NCI-H1105 (cell line): ENCODE measurements at places on chromosomes 5 and 9.
A peak's percentile ranks its signal among the peaks of the same experiment; 100 is the strongest.

DNA sequence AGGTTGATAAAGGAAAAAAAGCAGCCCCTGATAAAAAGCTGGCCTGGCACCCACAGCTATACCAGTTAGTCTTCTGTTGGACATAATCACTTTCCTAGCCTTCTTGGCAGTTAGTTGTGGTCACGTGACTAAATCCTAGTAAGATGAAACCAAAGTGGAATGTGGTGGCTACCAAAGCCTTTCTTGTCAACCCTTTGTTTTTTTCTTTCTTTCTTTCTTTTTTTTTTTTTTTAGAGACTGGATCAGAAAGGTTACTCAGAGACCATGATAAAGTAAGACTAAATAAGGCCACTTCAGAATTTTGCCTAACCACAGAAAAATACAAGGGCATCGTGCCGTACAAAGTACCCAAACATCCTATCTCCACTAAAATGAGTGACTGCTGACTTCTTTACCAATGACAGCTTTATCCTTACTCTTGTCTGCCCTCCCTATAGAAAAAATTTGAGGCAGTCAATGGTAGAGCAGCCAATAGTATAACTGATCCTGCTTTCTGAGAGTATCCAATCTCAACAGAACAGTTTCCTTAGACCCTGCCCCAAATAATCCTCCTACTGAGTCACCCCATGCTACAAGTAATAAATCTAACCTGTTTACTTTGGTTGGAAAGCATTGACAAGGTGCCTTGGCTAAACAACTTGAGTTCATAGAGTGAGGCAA lies 14.2 kb upstream of the KIF27 start:
- peak; percentile 46 for DNase-seq

- no peak for DNase-seq
These were observed 87.4 kb downstream of the CAMSAP1 start for GRCh38 chr9:135819905-135820304.

DNA sequence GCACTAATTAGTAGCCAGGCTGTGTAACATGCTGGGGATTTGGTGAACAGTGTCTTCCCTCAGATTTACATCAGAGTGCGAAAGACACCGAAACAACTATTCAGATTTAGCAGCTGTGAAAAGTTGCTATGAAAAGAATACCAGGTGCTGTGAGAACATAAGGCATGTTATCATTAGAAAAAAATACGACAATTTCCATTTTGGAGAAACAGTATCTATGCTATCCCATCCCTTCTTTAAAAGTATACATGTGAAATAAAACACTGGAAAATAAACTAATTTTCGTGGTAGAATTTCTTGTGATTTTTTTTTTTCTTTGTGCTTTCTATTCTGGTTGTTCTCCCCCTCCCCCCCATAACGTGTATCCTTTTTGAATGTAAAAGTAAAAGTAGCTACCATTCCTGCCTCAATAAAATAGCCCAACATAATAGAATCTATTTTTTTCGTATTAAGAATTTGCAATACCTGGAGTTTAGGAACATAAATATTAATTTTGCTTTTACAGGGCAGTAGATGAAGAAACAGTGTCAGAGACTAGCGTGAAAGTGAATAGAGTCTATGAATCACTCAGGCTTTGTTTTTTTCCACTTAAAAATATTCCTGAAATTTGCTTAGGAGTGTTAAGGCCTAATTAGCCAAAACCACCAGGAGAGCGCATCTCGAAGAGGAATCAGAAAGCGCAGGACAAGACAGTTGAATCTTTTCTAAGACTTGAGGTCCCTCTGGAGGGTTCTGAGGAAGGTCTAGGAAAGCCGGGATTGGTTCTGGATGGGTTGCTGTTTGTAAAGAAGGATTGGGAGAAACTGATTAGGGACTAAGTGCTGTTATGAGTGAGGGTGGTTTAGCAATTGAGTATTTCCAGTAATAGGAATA lies 813 bp upstream of the SLU7 start:
- DNase-seq: no peak

- DNase-seq: no peak
These were observed 8.3 kb downstream of the ZNF483 start for GRCh38 chr9:111533099-111533790.

- DNase-seq: no peak
These were observed 77.5 kb downstream of the HSPA4 start for GRCh38 chr5:133129289-133129688.

DNA sequence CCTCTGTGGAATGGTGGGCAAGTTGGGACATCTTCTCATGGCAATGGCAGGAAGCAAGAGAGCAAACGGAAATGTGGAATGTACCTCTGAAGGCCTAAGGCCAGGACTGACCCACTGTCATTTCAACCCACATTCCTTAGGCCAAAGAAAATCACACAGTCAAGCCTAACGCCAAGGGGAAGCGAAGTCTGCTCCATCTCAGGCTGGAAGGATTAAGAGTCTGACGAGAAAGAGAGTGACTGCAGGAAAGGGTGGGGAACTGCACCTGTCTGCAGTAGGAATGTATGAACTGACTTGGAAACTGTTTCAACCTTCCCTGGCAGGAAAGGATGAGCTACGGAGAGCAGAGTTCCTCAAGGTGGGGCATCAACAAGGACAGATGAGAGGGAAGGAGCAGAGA lies 90.2 kb upstream of the TAS2R1 start:
- no peak for DNase-seq

DNA sequence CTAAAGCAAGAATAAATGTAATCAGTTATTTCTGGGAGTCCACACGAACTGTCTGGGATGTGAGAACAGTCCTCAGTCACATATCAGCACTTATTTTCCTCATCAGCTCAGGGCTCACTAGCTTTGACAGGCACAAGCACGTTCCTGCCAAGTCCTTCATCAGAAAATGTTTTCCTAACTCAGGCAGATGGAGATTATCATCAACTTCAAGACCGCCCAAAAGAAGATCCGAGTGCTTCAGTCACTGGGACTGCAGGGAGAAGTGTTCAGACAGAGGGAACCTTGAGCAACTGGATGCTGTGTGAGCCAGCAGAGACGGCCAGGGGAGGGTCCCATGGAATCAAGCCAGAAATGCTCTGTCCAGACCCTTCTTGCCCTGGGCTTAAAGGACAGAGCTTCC lies 189.4 kb downstream of the NXNL2 start:
- no peak for DNase-seq

- no peak for DNase-seq
These were observed 1203.2 kb downstream of the CDH12 start for GRCh38 chr5:21649969-21650368.

- no peak for DNase-seq
These were observed 178.1 kb downstream of the TMEM161B start for GRCh38 chr5:88090506-88090905.

DNA sequence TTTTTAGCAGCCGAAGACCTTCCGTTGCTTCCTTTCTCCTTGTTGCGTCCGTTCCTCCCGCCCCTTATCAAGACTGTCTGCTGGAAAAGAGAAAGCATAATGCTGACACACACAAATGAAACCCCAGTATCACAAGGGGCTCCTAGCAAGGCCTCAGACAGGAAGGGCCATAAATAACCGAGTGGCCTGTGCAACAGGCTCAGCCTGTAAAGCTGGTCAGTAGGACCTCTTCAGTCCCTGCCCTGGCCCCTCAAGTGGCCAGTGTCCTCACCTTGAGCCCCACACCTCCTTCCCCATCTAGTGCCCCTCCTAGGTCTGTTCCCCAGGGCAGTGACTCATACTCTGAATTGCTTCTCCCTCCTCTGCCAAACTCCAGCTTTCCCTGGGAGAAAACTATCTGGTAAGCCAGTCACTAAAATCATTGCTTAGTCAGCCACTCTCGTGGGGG lies 174.6 kb upstream of the IL12B start:
- DNase-seq: no peak

GRCh38 chr9:128192601-128193371 lies 1.4 kb upstream of the CIZ1 start:
- peak; percentile 77 for DNase-seq

- DNase-seq: no peak
These were observed 1.1 kb downstream of the HSPA9 start for GRCh38 chr5:138573949-138574670.

- DNase-seq: no peak
These were observed 119.3 kb downstream of the SSBP2 start for GRCh38 chr5:81631621-81632020.

GRCh38 chr5:83034036-83034435 lies 43.2 kb downstream of the TMEM167A start:
- DNase-seq: peak; percentile 35

DNA sequence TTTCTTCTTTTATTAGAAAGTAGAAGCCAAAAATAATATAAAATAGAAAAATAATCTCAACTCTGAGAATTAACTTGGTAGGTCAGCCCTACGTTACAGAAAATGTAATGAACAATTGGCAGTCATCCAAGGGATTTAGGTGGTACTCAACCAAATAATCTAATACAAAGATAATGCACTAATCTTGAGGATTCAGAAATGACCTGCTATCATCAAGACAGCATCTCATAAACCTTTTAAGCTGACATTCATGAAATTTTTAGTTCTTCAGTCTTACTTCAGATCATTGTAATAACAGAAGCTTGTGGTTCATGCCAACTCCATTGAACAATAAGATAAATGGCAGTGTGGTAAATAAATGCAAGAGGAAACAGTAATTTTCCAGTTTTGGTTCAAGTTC lies 1058.0 kb downstream of the MAT2B start:
- DNase-seq: no peak

GRCh38 chr5:96692441-96692840 lies 30.3 kb downstream of the CAST start:
- DNase-seq: no peak

DNA sequence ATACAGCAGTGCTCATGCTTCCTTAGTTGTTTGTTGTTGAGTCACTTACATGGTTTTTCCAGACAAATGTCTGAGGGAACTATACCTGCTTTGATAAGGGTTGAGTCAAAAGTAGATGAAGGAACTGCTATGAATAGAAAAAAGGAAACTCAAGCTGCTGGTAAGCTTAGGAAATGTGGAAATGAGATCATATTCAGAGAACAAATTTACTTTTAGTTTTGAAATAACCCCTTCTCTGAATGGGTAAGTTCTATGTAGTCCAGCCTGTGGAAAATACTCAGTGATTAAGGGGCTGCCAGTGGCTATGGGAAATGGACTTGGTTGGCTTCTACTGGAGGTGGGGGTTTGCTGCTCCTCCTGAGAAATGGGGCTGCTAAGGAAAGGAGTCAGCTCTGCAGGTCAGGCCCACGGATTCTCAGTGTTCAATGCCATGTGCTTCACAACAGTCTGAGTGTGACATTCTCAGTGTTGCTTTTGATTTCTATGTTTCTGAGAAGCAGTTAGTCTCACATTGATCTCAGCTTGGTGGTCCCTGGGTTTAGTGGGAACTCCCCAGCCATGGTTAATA lies 47.7 kb upstream of the GLRX start:
- DNase-seq: no peak

GRCh38 chr9:21856301-21857094 lies 54.1 kb downstream of the MTAP start:
- no peak for DNase-seq

DNA sequence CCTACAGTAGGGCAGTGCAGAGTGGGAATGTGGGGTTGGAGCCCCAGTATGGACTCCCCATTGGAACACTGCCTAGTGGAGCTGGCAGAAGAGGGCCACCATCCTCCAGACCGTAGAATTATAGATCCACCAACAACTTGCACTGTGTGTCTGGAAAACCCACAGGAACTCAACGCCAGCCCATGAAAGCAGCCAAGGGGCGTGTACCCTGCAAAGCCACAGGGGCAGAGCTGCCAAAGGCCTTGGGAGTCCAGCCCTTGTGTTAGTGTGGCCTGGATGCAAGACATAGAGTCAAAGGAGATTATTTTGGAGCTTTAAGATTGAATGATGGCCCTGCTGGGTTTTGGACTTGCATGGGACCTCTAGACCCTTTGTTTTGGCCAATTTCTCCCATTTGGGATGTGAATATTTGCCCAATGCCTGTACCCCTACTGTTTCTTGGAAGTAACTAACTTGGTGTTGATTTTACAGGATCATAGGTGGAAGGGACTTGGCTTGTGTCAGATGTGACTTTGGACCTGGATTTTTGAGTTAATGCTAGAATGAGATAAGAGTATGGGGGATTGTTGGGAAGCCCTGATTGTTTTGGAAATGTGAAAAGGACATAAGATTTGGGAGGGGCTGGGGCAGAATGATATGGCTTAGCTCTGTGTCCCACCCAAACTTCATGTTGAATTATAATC lies 266.8 kb downstream of the SEMA5A start:
- DNase-seq: no peak

- no peak for DNase-seq
These were observed 821.5 kb upstream of the C9orf72 start for GRCh38 chr9:28394774-28395173.

GRCh38 chr5:62385816-62386400 lies 17.8 kb downstream of the DIMT1 start:
- no peak for DNase-seq

DNA sequence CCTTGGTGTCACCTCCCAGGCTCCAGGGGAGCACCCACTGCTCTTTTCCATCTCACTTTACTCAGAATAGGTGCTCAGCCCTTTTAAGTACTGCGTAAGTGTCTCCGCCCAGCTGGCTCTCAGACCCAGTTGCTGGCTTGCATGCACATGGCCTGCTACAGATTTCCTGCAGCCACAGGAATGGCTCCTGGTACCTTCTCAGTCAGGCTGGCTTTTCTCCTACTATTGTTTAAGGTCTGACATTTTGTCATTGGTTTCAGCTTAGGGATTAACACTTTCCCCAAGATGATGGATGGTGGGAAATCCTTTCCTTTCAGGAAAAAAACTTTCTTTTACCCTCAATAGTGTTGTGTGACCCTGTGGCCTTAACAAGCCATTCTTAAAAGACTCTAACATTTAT lies 1652.3 kb upstream of the WWC1 start:
- DNase-seq: no peak

GRCh38 chr9:35790385-35791296 lies 750 bp upstream of the NPR2 start:
- peak; percentile 79 for DNase-seq

GRCh38 chr5:66963559-66963971 lies 233.0 kb downstream of the CD180 start:
- no peak for DNase-seq
